Calu3 (cell line): ENCODE measurements at places on chromosomes 7 and 10. TPM values are rescaled to one million over a fixed set of nuclear protein-coding genes. Genes with fewer than 3 reads are reported as not detected.

GRCh38 chr7:135117096-135117495 is 30.8 kb upstream of the TMEM140 start:
- DNase-seq, result no peak

- no peak for DNase-seq
These were observed 100.5 kb downstream of the ADRA2A start for GRCh38 chr10:111177379-111177778.

DNA sequence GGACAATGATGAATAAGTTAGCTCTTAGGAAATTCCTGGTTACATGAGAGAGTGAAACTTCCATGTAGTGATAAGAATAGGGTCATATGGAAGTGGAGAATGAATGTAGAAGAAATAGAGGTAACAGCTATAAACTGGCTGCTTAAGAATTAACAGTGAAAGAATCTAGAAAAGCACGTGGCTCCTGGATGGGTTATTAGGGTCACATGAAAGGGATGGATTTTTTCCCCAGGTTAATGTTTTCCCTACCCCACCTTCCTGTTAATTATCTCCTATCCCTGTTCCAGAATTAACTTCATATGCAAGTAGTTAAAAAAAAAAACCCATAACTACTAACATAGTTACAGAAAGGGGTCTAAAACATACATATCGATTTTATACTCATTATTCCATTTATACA is 58.0 kb downstream of the ANKIB1 start:
- no peak for DNase-seq

- DNase-seq, result no peak
These were observed 6.3 kb upstream of the SNX13 start for GRCh38 chr7:17946591-17946990.

GRCh38 chr10:72552857-72553256 is 73.0 kb downstream of the MICU1 start:
- no peak for DNase-seq

GRCh38 chr7:25615593-25615992 is 387.3 kb upstream of the NPVF start:
- no peak for DNase-seq

MOGAT3 gene
- total RNA-seq, result not detected in 2 replicates

SPDYE2B gene
- not detected in 2 replicates for total RNA-seq

- peak; percentile 71 for DNase-seq
These were observed 760 bp downstream of the CBX3 start for GRCh38 chr7:26202019-26202990.

DNA sequence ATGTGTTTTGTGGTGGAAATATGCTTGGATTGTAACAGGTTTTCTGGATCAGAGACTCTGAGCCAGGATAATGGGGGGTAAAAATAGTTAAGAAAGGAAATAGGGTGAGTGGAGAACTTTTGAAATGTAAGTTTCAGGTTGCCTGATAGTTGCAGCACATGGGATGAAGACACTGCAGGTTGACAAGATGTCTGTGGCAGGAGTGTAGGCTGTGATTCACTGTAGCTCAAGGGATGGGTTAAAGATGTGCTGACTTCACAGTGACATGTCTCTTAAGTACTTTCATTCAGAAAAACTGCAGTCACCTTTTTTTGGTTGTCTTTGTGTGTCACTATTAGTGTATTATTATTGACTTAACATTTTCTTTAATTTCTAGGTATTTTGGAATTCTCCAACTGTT is 63.5 kb upstream of the SLC39A12 start:
- no peak for DNase-seq

DNA sequence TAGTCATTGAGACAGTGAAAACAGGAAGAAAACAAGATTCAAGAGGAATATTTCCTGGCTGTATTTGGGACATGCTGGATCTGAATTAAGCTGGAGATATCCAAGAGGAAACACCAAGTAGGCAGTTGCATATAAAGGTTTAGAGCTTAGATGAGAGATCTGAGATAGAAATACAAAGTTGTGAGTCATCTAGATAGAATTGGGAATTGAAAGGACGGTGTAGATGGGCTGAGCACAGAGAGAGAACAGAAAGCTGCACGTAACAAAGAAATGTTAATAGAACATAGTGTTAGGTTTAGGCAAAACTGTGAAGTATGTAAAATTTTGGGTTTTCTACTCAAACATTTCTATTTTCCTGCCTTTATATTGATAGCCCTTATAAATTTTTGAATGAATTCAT is 218.5 kb upstream of the TMEM196 start:
- no peak for DNase-seq

C7orf33 gene
- total RNA-seq, result not detected in 2 replicates

CADPS2 gene
- 14.1 and 16.4 TPM in 2 replicates for total RNA-seq

DNA sequence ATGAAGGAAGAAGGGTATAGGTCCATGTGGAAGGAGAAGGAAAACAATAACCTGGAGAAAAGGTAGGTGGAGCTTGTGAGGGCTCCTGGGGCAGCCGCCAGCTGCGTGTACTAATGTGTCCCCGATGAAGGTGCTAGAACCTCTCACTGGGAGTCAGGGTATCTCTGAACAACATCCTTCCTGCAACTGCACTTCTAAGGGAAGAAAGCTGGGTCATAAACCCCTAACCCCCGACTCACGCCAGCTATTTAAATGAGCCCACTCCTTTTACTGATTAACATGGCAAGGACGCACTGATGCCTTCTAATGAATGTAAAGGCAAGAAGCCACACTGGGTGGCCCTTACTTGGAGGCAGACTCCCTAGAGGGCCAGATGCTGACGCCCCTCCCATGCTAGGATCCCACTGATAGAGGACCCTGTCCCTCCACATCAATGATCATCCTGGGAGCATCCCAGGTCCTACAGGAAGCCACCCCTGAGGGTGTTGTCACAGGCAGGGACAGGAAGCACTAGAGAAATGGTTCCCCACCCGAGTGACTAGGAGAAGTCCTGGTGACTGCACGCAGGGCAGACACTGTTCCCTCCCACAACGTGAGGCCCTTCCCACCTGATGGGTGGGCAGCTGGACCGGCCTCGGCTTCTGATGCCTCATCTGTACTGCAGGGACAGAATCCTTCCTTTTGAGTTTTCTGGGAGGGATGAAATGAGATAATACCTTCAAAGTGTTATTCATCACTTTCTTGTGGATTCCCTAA is 20.4 kb downstream of the JCAD start:
- DNase-seq, result no peak

- peak; percentile 32 for DNase-seq
These were observed 137.9 kb downstream of the DNAJB6 start for GRCh38 chr7:157474685-157475084.

DNA sequence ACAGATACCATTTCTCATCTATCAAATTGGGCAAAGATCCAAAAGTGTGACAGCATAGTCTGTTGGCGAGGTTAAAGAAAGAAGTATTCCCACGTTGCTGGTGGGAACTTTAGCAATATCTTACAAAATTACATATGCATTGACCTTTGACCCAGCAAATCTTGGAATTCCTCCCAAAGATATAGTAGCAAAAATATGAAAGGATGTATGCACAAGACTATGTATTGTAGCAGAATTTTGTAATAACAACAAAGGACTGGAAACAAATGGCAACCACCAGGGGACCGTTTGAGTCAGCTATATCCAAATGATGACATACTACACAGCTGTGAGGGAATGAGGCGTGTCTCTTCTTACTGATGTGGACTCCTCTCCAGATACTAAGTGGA is 50.2 kb downstream of the KCNH2 start:
- DNase-seq, result no peak

- no peak for DNase-seq
These were observed 180.1 kb downstream of the ARID5B start for GRCh38 chr10:62081341-62082270.

GRCh38 chr10:131200856-131201470 is 110.6 kb downstream of the TCERG1L start:
- no peak for DNase-seq

CPN1 gene
- not detected in 2 replicates for total RNA-seq

GRCh38 chr10:51139176-51139575 is 64.9 kb downstream of the PRKG1 start:
- DNase-seq, result no peak

FXYD4 gene
- total RNA-seq, result not detected in 2 replicates

HECW1 gene
- total RNA-seq, result 0.17 and 0.33 TPM in 2 replicates

DNA sequence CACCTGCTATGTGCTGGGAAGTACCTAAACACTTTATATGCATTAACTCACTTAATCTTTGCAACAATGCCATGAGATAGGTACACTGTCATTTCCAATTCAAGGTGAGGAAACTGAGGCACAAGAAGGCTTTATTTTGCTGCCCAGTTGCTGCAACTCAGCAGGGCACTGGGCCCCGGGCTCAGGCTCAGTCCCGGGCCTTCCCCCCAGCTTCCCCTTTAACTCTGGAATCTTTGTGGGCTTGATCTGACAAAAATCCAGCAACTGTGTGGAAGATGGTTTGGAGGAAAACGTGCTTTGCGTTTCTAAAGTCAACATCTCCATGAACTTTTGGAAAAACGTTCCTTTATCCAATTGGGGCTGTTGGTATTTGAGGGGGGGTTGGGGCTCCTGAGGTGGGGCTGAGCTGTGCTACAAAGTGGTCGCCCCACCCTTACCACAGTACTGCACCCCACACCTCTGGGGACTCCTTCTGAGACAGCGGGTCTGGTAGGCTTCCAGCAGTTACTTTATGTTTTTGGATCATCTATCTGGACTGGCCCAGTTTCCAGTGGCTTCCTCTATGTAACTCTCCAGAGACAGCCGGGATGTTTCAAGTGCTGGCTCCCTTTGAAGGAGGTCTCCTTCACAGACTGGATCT is 40.5 kb upstream of the CAMK1D start:
- DNase-seq, result no peak

- no peak for DNase-seq
These were observed 8.5 kb downstream of the ZNF138 start for GRCh38 chr7:64802699-64803098.

- no peak for DNase-seq
These were observed 92.5 kb downstream of the KLF6 start for GRCh38 chr10:3692387-3692999.

- DNase-seq, result peak; percentile 4
These were observed 94.9 kb upstream of the KCNIP2 start for GRCh38 chr10:101938305-101939007.

- DNase-seq, result no peak
These were observed 164.0 kb downstream of the FANK1 start for GRCh38 chr10:126060261-126060931.

DNA sequence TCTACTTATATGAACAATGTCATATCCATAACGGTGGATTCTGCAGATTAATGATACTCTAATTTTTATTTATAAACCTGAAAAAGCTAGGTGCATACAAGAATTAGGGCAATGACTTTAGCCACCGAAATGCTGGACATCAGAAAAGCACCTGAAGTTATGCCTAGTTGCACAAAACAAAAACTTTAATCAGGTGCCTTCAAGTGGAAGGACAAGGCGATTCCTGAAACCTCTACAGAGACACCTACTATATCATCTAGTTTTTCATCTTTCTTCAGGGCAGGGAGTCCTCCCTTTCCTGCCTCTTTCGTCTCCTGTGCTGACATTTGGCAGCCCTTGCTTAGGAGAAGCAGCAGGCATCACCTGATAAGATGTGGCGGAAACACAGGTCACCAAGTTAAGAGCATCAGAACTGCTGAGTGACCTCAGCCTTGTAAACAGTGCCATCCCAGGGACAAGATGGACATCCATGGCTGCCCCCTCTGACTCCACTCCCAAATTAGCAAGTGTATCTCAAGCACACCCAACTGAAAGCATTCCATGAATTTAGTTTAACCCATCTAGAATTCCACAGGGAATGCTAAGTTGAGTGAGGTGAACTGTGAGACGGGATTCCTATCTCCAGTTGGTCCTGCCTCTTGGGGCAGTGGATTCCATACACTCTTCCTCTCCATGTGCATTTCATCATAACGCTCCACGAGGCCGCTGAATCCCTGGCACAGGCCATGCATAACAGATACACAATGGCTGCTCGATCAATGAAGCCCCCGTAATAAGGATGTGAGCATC is 5.8 kb downstream of the ITPRIP start:
- DNase-seq, result no peak

GRCh38 chr10:124465777-124466488 is 4.3 kb downstream of the LHPP start:
- no peak for DNase-seq
